ENCODE measurements at places on chromosomes 12 and 14.
A peak's percentile ranks its signal among the peaks of the same experiment; 100 is the strongest.

DNA sequence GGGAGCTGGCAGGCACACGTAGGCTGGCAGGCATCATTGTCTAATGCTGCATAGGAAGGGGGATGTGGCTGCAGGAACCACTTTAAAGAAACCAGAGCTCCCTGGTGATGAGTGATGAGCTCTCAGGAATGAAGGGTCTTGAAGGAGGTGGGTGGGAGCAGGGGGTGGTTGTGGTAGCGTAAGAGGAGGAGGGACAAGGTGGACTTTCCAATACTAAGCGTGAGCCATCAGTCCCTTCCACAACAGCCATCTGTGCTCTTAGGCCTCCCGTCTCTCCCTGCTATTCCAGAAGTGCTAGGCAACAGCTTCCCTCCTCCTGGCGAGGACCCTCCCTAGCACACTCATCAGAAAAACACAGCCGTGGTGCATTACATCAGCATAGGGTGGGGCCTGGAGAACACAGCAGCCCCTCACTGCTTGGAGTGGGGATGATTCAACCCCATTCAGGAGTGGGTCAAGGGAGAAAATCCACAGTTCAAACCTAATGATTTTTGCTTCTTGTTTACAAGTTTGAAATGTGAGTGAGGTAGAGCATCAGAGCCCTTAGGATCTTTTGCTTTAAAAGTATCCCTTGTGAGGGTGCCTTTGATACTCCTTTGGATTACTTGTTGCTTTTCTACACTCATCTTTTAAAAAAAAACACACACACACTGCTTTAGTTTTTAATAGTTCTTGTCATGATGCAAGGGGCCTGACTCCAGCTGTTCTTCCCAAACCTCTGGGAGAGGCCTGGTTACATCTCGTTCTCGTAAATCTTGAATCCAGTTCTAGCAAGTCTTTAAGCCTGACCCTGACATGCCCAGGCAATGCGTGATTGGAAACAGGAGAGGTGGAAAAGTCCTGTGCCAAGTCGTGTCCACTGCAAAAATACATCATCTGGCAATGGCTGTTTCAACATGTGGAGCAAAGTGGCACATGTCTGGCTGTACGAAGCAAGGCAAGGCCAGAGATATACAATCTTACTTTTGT lies 356.4 kb upstream of the DDHD1 start:
- no peak for DNase-seq

DNA sequence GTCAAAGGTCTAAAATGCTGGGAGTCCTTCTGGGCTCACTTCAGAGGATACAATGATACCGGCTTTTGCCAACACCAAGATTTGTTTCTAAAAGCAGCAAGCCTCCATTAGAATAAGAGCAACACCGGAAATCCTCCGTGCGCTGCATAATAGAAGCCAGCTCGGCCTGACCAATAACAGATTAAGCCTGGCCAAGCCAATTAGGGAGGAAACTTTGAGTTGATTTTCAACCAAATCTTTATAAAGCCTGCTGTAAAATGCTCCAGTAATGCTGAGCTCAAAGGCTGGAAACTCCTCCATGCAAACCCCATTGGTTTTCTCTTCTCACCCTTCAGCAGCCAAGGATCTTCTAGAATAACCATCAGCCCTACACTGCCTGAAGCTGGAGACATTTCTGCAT lies 150.1 kb downstream of the NTF3 start:
- DNase-seq: no peak

- DNase-seq: no peak
Observed at GRCh38 chr14:32469388-32470160, 140.5 kb downstream of the AKAP6 start.

DNA sequence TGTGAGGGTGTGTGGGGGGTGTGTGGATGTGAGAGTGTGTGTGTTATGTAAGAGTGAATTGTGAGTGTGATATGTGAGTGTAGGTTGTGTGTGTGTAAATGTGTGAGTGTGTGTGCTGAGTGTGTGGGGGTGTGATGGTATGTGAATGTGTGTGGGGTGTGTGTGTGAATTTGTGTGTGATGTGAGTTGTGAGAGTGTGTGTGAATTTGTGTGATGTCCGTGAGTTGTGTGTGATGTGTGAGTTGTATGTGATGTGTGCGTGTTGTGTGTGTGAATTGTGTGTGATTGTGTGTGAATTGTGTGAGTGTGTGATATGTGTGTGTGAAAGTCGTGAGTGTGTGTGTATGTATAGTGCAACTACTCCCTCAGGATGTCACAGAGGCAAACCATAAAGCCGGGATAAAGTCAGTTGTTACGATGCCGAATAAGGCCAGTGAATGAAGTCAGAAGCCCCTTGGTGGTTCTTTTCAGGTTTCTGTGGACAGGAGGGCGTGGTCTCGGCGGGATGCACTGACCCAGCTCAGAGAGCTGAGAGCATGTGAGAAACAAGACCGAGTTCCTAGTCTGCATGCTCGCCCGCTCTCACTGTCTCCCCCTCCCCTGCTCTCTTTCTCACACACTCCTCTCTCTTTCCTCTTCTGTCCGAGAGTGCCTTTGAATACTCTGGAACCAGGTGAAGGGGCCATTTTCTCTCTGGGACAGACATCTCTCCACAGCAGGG lies 71.8 kb upstream of the MAX start:
- no peak for DNase-seq

- DNase-seq: no peak
Observed at GRCh38 chr12:127542931-127543330, 724.0 kb upstream of the TMEM132C start.

GRCh38 chr14:67967206-67967605 lies 147.6 kb downstream of the RAD51B start:
- no peak for DNase-seq

DNA sequence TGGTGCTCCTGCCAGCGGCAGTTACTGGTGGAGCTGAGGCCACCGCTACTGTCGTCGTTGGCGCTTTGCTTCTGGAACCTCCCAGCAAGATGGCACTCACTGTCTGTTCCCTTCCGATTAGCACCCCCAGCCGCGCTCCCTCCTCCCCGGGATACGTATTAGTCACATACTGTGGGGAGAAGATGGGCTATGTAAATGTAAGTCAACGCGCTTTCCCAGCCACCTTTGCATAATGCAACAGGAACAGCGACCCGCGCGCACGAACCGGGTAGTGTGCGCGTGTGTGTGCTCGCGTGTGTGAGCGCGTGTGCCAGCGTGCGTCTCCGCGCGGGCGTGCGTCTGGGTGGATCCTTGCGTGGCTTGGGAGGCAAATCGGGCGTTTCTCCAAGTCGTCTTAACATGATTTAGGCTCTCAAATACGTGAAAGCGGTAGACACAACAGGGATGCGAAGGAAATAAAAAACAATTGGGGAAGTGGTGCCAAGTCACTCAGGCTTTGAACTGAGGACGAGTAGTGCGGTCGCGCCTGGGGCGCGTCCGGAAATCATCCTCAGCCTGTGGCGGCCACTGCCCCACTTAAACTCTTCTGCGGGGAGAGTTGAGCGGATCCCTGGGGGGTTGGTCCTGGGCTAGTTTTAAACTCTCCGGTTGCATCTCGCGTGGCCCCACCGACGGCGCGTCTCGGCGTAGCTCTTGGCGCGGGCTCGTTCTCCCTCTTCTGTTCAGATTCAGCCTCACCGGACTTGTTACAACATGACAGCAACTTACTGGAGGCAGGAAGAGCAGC lies 1.8 kb downstream of the FLRT2 start:
- no peak for DNase-seq

DNA sequence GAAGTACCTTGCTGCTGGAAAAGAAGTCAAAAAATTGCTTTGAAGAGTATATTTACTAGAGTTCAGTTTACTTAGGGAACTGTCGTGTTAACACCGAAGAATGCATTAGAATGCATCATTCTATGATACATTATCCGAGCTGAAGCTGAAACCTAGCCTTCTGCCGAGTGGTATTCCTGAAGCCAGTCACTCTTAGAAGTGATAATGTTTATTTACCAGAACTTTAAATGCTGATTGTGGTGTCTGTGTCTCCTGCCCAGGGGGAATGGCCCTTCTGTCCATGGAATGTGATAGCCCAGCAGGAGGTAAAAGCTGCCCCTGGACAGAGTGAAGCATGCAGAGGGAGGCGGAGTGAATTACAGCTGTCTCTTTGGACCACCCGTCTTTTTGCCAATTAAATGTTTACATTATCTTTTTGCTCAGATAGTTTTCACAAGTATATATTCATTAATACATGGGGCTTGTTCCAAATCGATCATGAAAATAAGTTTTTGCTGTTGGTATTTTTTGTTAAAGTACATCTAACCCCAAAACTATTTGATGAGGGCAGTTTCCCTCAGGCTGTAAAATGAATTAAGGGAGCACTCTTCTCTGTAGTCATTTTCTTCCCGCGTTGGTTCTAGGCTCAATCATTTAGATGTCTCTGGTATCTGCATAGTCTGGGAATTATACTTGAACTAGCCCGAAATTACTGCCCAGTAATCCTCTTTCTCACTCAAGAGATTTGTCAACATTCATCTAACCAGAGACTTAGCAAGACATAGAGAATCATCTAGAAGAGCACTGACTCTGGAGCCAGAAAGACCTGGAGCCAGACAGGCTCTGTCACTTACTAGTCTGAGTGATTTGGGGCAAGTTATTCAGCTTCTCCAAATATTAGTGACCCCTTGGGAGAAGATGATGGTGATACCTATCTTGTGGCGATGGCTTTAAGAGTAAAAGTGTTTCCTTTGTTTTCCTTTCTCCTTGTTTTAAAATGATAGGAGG lies 147.6 kb downstream of the CRADD start:
- no peak for DNase-seq

- DNase-seq: no peak
Observed at GRCh38 chr14:53175375-53175774, 22.3 kb upstream of the DDHD1 start.

DNA sequence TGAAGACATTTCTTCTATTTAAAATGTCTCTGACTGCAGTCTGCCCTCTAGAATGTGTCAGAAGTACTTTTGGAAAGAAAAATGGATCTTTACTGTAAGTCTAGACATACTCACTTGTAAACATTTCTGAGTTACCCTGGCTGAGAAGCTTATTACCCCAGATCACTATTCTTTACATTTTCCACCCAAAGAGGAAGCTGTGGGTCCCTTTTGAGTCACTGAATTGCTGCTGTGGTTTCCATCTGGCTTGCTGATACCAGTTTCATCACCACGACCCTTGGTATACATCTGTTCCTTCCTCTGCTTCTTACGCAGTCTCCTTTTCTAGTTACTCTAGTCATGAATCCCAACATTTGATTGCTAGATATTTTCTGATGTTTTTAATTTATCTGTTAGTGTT lies 20.2 kb upstream of the CLEC4D start:
- DNase-seq: peak; percentile 6

- peak; percentile 78 for DNase-seq
Observed at GRCh38 chr12:12725086-12725955, 8.2 kb downstream of the CDKN1B start.

GRCh38 chr14:36805131-36805559 lies 143.5 kb downstream of the PAX9 start:
- no peak for DNase-seq

- no peak for DNase-seq
Observed at GRCh38 chr12:948238-948637, 1.3 kb downstream of the RAD52 start.

GRCh38 chr12:127008755-127009403 lies 1258.1 kb upstream of the TMEM132C start:
- no peak for DNase-seq

GRCh38 chr12:1564067-1564466 lies 30.3 kb downstream of the FBXL14 start:
- DNase-seq: no peak

GRCh38 chr12:64400041-64400440 lies 4.2 kb upstream of the XPOT start:
- DNase-seq: no peak

DNA sequence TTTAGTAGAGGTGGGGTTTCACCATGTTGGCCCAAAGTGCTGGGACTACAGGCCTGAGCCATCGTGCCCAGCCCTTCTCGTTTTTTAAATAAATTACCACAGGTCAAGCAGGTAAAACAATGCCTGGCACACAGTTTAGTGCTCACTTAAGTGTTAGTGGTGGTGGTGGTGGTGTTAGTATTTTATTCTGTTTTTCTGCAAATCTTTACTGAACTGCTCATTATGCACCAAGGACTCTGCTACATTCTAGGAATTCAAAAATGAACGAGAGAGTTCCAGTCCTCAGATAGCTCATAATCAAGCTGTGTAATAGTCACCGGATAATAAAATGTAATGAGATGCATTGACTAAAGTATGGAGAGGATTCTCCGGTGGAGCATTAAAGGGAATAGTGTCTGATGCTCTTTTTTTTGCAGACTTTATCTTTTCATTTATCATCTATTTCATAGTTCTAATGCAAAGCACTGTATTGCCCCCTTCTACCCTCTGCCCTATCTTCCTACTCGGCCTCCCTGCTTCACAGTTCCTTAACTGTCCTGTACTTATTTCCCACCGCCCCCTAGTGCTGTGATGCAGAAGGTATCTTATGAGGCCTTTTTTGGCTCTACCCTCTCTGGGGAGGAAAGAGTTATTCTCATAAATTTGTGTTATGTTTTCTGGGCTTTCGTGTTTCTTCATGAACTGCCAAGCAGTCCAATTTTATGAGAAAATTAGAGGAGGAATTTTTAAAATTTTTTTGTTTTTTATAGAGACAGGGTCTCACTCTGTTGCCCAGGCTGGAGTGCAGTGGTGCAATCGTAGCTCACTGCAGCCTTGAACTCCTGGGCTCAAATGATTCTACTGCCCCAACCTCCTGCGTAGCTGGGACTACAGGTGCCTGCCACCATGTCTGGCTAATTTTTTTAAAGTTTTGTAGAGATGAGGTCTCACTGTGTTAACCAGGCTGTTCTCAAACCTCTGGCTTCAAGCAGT lies 1.0 kb downstream of the ITFG2 start:
- DNase-seq: peak; percentile 41

DNA sequence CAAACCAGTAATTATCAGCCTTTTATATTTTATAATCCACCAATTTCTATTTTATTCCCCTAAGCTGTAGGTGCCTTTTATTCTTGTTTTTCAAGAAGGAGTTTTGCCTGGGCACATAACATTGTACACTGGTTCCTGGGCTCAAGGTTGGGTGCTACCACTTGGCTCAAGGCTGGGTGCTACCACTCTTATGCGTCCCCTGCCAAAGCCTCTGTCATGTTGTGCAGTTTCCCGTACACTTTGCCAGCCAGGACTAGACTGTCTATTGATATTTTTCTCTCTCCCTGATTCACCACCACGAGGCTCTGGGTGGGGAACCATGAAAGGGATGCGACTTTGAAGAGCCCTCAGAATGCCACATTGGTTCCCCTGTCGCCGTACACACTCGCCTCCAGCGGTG lies 52.5 kb upstream of the VASH1 start:
- DNase-seq: no peak

- DNase-seq: no peak
Observed at GRCh38 chr14:38080696-38081095, 127.0 kb upstream of the SSTR1 start.

DNA sequence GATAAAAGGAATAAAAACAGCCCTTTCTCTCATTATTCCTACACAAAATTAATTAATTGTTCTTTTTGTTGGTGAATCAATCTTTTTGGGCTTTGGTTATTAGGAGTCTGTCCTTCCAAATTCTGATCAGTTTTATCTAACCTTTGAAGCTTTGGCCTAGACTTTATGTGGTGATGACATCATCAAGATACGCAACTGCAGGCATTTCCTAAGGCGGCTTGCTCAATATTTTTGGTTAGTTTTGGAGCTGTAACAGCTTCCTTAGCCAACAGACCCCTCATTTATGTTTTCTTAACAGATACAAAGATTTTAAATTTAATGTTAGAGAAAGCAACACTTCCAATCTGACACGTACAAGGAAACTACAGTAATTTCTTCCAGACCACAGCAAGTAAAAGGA lies 87.8 kb upstream of the PDE3A start:
- DNase-seq: no peak

- DNase-seq: no peak
Observed at GRCh38 chr12:50052544-50052943, 4.9 kb upstream of the ASIC1 start.

Data from stimulated activated CD4-positive, alpha-beta T cell treated with anti-CD3 and anti-CD28 coated beads, Interleukin-12 subunit alpha, Interleukin-12 subunit beta, amount 100 ng/mL, for 4 hours (primary cell).